ENCODE measurements at places on chromosomes 3 and 15. TPM values are rescaled to one million over a fixed set of nuclear protein-coding genes. Genes with fewer than 3 reads are reported as not detected.

LMAN1L gene
- total RNA-seq: not detected

GUCA1C gene
- total RNA-seq: not detected

MESD gene
- 33.0 TPM for total RNA-seq

NR2F2 gene
- 18.7 TPM for total RNA-seq

C3orf20 gene
- total RNA-seq: not detected

STXBP5L gene
- not detected for total RNA-seq

DZIP1L gene
- total RNA-seq: 7.4 TPM

RAB7A gene
- 90.4 TPM for total RNA-seq

HYAL1 gene
- 0.72 TPM for total RNA-seq

SLC12A6 gene
- 5.5 TPM for total RNA-seq

XXYLT1 gene
- total RNA-seq: 24.4 TPM

DUSP7 gene
- total RNA-seq: 16.9 TPM

SAMMSON gene
- total RNA-seq: 0.48 TPM

DGKG gene
- total RNA-seq: 15.3 TPM

GCNT3 gene
- total RNA-seq: not detected

PRSS50 gene
- not detected for total RNA-seq

SAXO2 gene
- total RNA-seq: not detected

STAB1 gene
- under 0.01 TPM for total RNA-seq

EPHA6 gene
- not detected for total RNA-seq

SIDT1 gene
- total RNA-seq: under 0.01 TPM

UPK1B gene
- not detected for total RNA-seq

CCNB2 gene
- 307 TPM for total RNA-seq

SLC7A14 gene
- 0.12 TPM for total RNA-seq

IQCF5 gene
- total RNA-seq: not detected

IQCH gene
- 7.0 TPM for total RNA-seq

LYSMD4 gene
- total RNA-seq: 5.4 TPM

EPHA3 gene
- 0.20 TPM for total RNA-seq

MYRIP gene
- not detected for total RNA-seq

WDR76 gene
- total RNA-seq: 58.3 TPM

SOX14 gene
- total RNA-seq: not detected

MAGI1 gene
- 3.4 TPM for total RNA-seq

DTWD1 gene
- 58.5 TPM for total RNA-seq

SAMD7 gene
- not detected for total RNA-seq

A4GNT gene
- total RNA-seq: not detected

KBTBD8 gene
- total RNA-seq: 6.2 TPM

CILP gene
- not detected for total RNA-seq

REC114 gene
- total RNA-seq: not detected

CRYGS gene
- 1.1 TPM for total RNA-seq

SH3GL3 gene
- 0.24 TPM for total RNA-seq

RTP4 gene
- 4.4 TPM for total RNA-seq

NR2E3 gene
- not detected for total RNA-seq

CELSR3 gene
- 0.98 TPM for total RNA-seq

Data from RPMI7951 (cell line).